Dorsolateral prefrontal cortex (tissue), 122 donors: ENCODE measurements at places on chromosomes 7 and 10.
A peak's percentile ranks its signal among the peaks of the same experiment; 100 is the strongest.

DNA sequence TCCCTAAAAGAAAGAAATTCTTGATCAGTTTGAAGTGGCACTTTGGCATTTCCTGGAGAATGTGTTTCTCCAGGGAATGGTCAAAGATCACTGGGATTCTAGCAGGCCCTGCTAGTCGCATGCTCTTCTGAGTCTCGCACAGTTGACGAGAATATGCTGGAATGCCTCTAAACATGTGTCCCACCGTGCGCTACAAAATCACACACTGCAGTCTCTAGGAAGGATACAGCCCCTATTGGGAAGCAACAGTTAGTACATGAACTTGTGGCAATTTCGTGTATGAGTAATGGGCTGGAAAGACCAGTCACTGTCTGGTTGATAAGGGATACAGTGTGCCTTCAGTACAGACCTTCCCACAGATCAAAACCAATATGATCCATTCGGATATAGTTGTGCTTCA, 257.9 kb downstream of the PRPF18 start:
- no peak for DNase-seq

GRCh38 chr7:106870983-106871410, 5.9 kb downstream of the PIK3CG start:
- DNase-seq = no peak

- DNase-seq = peak; percentile 98
These were observed 72.1 kb upstream of the TNRC18 start for GRCh38 chr7:5495581-5496375.

- DNase-seq = no peak
These were observed 463.2 kb downstream of the PHTF2 start for GRCh38 chr7:78261739-78262138.

GRCh38 chr10:133465950-133466474, 12.3 kb downstream of the SCART1 start:
- DNase-seq = no peak

GRCh38 chr7:95526128-95526738, 40.5 kb downstream of the ASB4 start:
- peak; percentile 64 for DNase-seq

GRCh38 chr7:116142374-116142773, 68.0 kb upstream of the TES start:
- no peak for DNase-seq

DNA sequence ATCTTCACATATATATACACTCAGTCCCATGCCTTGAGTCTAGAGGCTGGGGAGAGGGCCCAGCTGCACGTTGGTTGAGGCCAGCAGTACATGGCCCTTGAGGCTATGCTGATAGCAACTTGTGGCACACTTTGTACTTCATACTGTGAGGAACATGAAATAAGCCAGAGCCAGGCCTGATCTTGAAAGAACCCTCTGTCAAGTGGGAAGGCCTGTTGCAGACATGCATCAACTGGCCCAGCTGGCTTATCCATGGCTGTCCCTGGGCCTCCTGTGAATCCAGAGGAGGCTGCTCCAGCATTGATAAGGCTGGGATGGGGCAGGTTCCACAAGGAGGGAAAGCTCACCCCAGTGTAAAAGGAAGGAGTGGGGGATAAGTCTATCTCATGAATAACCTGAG, 140.4 kb downstream of the NRF1 start:
- DNase-seq = peak; percentile 13

- DNase-seq = no peak
These were observed 265.9 kb downstream of the GLRX3 start for GRCh38 chr10:130401860-130402765.

DNA sequence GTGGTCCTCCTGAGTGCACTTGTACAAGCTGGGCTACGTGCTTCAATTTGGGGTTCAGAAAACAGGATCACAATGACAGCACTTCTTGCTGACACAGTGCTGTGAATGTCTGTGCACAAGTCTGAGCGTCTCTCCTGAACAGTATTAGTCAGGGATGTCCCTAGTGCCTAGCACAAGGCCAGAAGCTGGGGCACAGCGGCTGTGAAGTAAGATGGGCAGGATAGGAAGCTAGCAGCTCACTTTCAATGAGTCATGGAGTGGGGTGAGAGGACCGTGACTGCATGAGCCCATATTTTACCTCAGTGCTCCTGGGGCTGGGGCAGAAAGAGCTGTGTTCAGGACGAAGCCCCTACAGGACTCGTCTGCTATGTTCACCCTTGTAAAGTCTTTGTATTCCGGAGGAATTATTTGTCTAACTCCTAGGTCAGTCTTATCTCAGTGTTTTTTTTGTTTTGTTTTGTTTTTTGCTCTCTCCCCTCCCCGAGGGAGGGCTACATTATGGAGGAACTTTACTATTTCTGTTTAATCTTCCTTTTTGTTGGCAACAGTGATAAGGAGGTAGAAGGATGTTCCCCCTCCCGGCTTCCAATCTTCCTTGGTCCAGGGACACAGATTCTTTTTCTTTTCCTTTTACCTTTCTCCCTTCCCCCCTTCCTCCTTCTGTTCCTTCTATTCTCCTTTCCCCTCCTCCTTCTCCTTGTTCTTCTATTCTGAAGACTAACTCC, 2.8 kb upstream of the LRMDA start:
- no peak for DNase-seq

GRCh38 chr7:132169730-132170129, 406.5 kb downstream of the PLXNA4 start:
- DNase-seq = no peak

- no peak for DNase-seq
These were observed 127.2 kb downstream of the PPP1R17 start for GRCh38 chr7:31814187-31814586.

- no peak for DNase-seq
These were observed 28.7 kb downstream of the UPF2 start for GRCh38 chr10:12013926-12014325.

DNA sequence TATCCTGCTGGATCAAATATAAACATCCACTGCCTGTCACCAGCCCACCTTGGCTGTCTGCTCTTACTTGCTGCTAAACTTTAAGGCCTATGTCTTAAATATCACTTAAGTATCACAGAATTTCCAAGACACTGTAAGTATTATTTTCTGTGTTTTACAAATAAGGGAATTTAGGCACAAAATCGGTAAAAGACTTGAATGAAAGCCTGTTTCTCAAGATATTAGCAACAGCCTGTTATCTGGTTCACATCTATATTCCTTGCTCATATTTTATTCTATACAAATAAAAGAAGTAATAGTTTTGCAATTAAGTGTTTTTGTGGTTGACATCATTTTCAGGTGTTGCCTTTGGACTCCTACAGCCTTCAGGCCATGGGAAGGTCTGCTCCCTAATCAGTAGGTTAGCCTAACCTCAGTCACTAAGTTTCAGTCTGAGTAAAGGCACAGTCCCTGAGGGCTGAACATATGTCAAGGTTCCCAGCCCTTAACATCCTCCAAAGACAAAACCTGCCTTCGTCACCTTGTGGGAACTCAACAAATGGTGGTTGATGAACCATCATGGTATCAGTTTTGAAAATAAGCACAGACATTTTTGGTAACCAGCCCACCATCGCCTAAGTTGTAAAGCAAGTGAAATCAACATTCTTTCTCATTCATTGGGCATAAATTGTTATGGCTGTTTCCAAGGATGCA, 127.1 kb downstream of the CREB5 start:
- DNase-seq = no peak

DNA sequence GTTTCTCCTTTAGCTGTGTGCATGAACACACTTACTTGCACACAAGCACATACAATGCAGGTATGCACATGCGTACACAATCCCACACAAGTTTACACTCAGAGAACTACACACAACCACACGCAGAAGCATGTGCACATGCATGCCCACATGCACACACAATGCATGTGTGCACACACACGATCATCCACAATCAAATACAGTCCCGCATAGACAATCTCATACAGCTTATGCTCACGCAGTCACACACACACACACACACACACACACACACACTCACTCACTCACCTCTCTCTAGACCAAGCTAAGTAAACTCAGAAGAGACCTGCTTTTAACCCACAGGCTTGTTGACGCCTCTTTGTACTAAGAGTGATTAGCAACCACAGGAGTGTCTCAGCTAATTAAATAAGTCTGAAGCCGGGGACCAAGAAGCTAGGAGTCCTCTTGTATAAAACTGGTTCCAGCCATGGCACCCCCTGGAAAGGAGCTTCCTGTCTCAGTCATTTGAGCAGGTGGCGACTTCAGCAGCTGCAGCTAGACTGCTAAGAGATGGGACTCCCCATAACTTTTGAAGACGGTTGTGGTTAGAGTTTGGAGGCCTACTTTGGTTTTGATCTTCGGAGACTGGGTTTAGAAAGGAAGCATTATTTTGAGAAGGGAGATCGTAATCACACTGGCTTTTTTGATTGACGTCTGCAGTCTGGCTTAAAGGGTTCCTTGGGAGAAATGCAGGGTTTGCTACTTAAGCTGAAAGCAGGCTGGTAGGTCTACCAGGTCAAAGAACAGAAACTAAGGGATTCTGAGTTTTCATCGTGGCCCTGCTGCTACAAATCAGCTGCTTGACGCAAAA, 82.3 kb upstream of the ADRB1 start:
- no peak for DNase-seq

DNA sequence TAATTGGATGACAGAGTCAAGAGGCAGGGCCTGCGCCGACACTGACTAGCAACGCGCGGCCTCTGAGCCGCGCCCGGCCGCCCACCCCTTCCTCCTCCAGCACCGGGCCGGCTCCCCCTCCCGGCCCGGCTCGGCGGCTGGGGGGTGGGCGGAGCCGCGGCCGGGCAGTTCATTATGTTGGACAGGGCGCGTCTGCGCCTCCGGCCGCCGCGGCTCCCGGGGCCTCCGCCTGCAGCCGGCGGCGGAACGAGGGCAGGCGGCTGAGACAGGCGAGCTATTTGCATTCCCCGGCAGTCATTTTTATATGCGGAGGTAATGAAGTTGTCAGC, 106.7 kb downstream of the SNX10 start:
- no peak for DNase-seq
